Endothelial cell of coronary artery (primary cell): ENCODE measurements at places on chromosomes 3 and 15. TPM values are rescaled to one million over a fixed set of nuclear protein-coding genes. Genes with fewer than 3 reads are reported as not detected.

The SERPINI2 gene
- total RNA-seq = not detected in 2 replicates

The C3orf33 gene
- 1.2 and 1.3 TPM in 2 replicates for total RNA-seq

The CCR1 gene
- not detected in 2 replicates for total RNA-seq

The NLGN1 gene
- total RNA-seq = 29.4 and 32.2 TPM in 2 replicates

The GASK1A gene
- 0.38 TPM in 1 of 2 replicates, not detected in the other for total RNA-seq

The PLA1A gene
- 0.18 and 0.28 TPM in 2 replicates for total RNA-seq

The GOLGA6D gene
- not detected in 2 replicates for total RNA-seq

The GOLGA8J gene
- total RNA-seq = 0.09 TPM in 1 of 2 replicates, not detected in the other

The RLBP1 gene
- not detected in 2 replicates for total RNA-seq

The CCDC9B gene
- total RNA-seq = 26.2 and 75.5 TPM in 2 replicates

The ROPN1 gene
- not detected in 2 replicates for total RNA-seq

The SLC6A11 gene
- not detected in 2 replicates for total RNA-seq

The TBCCD1 gene
- 18.3 and 18.6 TPM in 2 replicates for total RNA-seq

The FAH gene
- 15.5 and 15.9 TPM in 2 replicates for total RNA-seq

The CISH gene
- total RNA-seq = 0.19 and 0.27 TPM in 2 replicates

The CCK gene
- total RNA-seq = not detected in 2 replicates

The ZNF662 gene
- total RNA-seq = 0.36 and 1.6 TPM in 2 replicates

The STOML1 gene
- 8.5 and 13.5 TPM in 2 replicates for total RNA-seq

The TCTA gene
- 12.8 and 13.5 TPM in 2 replicates for total RNA-seq

The GPR62 gene
- total RNA-seq = under 0.01 and 0.09 TPM in 2 replicates

The PLA2G4D gene
- not detected in 2 replicates for total RNA-seq

The EDC3 gene
- total RNA-seq = 12.7 and 13.6 TPM in 2 replicates

The TRPM1 gene
- total RNA-seq = 0.19 and 0.27 TPM in 2 replicates

The GPR171 gene
- not detected in 2 replicates for total RNA-seq

The ARHGAP31 gene
- total RNA-seq = 23.5 and 23.8 TPM in 2 replicates

The LARP6 gene
- total RNA-seq = 10.9 and 13.0 TPM in 2 replicates

The TNFAIP8L3 gene
- 15.8 and 29.9 TPM in 2 replicates for total RNA-seq

The NOX5 gene
- total RNA-seq = under 0.01 TPM in 1 of 2 replicates, not detected in the other

The CFAP100 gene
- total RNA-seq = not detected in 2 replicates
